Activated CD8-positive, alpha-beta memory T cell treated with anti-CD3 and anti-CD28 coated beads for 4 hours (primary cell): ENCODE measurements at places on chromosomes 16 and 17.

DNA sequence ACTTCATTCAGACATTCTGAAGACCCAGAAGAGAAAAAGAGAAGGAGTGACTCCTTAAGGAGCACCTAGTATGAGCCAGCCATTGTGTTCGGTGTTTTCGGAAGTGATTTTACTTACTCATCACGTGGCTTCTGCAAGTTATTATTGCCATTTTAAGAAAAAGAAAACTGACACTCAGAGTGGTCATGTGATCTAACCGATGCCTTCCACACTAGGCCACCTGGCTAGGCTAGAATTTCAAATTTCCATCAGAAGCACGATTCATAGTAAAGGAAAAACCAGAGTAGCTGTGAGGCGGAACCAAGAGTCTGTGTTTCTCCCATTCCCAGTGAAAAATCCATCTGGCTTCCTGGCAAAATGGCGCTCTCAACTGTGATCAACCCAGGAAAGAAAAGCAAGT, 32.0 kb downstream of the GTF3C1 start:
- no peak for DNase-seq

DNA sequence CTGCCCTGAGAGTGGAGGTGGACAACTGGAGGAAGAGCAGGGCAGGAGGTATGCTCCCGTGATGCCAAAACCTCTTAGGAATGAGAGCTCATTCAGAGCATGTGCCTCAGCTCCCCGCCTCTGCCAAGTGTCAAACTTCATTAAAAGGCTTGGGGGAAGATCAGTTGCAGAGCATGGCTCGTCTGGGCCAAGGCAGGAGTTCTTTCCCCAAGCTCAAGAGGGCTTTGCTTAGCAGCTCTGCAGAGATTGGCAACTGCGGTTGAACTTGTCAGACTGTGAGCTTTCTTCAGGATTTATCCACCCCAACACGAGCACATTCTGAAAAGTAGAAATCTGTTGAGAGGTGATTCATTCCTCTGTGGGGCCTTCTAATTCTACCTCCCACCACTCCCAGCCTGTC, 248.1 kb downstream of the HS3ST3A1 start:
- no peak for DNase-seq

- DNase-seq = no peak
Observed at GRCh38 chr16:26976873-26977272, 89.9 kb upstream of the C16orf82 start.

DNA sequence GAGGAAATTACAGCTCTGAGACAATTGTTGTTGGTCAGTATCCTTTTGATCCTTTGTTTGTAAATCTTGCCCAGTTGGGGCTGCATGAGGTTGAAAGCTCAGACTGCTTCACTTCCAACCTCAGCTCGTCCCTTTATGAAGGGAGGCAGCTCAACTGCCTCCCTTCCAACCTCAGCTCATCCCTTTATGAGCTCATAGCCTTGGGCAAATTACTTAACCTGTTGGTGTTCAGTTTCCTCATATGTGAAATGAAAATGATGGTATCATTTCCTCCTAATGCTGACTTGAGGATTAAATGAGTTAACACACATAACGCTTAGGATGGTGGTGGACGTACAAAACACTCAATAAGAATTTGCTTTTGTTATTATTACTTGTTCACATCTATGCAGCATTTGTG, 265.1 kb downstream of the CDH13 start:
- DNase-seq = no peak

DNA sequence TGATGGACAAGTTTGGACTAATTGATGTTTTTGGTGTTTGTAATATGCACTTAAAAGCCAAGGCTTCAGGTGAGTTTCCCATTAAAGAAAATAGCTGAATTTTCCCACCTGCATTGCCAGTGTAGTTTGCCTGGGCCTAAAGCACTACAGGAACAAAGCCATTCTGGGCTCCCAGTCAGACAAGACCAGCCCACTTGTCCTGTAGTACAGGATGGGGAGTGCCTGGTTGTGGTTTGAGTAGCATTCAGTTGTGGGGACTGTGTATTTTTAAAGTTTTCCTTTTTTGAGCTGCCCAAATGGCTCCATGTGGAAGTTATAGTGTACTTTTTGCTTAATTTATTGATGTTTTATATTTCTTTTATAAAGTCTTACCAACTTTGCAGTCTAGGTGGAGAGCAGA, 91.7 kb downstream of the TANGO6 start:
- no peak for DNase-seq

DNA sequence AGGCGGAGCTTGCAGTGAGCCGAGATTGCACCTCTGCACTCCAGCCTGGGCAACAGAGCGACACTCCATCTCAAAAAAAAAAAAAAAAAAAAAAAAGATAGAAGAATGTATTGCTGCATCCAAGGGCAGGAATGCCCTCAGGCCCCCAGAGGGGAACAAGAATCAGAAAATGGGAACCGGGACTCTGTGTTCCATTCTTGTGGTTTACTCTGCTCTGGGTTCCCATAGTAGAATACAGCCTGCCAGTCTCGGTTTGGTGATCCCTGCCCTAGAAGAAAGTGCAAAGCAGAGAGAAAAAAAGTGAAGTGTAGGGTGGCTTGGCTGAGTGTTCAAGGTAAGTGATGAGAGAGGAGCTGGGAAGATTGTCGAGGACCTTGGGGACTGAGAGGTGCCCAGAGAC, 27.4 kb upstream of the KDM6B start:
- no peak for DNase-seq

- no peak for DNase-seq
Observed at GRCh38 chr17:79956853-79957252, 78.8 kb downstream of the TBC1D16 start.

GRCh38 chr17:1625053-1625452, 3.6 kb downstream of the SLC43A2 start:
- no peak for DNase-seq

DNA sequence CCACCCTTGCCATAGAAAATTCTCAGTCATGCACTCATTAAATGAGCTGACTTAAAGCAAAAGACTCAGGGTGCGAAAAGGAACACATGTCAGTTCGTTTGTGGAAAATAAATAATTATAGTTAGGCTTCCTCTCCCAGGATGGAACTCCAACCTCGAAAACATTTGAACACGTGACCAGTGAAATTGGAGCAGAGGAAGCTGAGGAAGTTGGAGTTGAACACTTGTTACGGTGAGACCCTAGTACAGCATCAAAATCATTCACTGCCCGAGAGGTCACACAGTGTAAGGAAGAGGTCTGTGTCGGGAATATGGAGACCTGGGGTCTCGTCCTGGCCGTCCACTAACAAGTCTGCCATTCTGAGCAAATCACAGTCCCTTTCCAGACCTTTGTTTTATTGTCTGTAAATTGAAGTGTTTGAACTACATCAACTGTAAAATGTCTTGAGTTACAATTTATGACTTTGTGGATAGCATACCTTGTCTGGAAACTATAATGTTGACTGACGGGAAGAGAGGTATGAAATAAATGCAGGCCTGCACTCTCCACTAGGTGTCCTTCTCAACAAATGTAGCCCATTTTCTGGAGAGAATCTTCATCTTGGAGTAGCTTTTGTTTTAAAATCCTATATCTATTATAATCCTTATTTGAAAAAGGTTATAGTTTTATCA, 7.7 kb downstream of the PSMD7 start:
- no peak for DNase-seq

DNA sequence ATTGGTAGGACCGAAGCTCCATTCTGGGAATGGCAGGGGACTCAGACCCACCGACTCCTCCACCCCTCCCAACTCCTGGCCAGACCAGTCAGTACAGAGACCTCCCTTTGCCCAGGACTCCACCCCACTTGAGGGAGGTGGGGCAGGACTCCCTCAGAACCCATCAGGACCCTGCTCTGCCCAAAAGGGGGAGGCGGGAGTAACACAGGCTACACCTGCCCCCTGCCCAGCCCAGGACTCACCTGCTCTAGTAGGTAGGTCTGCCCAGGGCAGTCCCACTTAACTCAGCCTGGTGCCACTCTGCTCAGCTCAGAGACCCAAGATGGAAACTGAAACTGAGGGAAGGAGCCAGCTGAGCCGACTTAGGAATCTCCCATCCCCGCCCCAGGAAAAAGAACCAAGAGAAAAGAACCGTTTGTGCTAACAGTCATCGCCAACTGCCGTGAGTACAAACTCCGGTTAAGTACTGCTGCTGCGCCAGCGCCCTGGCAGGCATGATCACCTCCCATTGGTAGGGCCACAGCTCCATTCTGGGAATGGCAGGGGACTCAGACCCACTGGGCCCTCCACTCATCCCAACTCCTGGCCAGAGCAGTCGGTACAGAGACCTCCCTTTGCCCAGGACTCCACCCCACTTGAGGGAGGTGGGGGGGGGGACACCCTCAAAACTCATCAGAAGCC, 503 bp downstream of the DHX58 start:
- no peak for DNase-seq

DNA sequence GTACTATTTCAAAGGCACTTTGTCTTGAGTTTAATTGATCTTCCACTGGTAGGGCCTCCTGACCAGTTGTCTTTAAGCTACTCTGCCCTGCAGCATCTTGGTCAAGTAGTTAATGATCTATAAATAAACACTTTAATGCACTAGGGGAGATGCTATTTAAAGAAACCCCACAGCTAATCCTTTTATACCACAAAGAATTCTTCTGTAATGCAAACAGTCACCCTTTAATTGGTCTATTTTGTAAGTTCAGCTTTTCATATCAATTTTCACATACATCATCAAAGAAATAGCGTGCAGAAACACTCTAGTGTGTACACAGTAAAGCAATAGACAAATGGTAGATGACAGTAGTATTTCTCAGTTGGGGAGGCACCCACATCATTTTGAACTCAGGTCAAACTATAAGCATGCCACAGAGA, 70.3 kb downstream of the PMP22 start:
- no peak for DNase-seq

DNA sequence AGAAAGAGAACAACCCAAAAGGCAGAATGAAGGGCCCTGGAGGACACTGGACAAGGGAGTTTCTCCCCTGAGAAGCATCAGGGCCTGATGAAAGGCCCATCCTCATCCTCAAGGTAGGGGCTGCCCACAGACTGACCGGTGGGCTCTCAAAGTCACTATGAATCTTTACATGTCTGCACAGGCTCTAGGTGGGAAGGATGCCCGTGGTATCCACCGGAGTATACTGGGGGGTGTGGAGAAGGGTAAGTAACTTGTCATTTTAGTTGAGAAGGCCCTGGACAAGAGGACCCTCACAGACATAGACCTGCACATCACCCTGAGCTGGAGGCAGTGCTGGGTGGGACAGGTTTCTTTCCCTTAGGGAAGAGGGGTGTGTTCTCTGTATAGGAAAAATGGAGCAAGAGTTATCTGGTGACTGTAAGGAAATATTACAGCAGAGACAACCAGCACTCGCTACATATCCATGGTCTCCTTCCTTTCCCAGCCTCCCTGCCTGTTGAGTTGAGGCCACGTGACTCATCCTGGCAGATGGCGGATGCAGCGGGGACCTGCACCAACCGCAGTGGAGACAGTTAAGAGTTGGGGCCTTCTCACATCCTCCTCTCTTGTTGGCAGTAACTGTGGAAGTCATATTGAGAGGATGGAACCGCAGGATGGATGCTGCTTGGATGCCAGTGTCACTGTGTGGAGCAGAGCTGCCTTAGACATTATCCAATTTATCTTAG, 45.6 kb upstream of the KCNJ12 start:
- no peak for DNase-seq

DNA sequence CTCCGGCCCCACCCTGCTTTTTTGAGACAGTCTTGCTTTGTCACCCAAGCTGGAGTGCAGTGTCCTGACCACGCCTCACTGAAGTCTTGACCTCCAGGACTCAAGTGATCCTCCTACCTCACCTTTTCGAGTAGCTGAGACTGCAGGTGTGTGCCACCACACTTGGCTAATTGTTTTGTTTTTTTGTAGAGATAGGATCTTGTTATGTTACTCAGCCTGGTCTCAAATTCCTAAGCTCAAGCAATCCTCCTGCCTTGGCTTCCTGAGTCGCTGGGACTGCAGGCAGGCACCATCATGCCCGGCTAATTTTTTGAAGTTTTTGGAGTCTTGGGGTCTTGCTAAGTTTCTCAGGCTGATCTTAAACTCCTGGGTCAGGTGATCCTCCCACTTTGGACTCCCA, 206.7 kb downstream of the SHISA9 start:
- no peak for DNase-seq

- DNase-seq = no peak
Observed at GRCh38 chr17:79818026-79818758, 21.0 kb downstream of the CBX4 start.
